ENCODE measurements at places on chromosomes 5 and 9.
A peak's percentile ranks its signal among the peaks of the same experiment; 100 is the strongest.

GRCh38 chr9:82549174-82549821 lies 513.6 kb downstream of the RASEF start:
- H3K36me3 ChIP-seq = no peaks in the 10 kb centered on the region
- H3K4me3 ChIP-seq = no peak overlapping the region
- no peaks in the 10 kb centered on the region for H3K27me3 ChIP-seq
- no peaks in the 10 kb centered on the region for H3K4me1 ChIP-seq

GRCh38 chr5:76495870-76496269 lies 92.8 kb downstream of the IQGAP2 start:
- H3K27me3 ChIP-seq = no peaks in the 10 kb centered on the region
- H3K27ac ChIP-seq = no peak overlapping the region
- no peak for DNase-seq
- peaks cover 12% of the 10 kb centered on the region for H3K36me3 ChIP-seq

DNA sequence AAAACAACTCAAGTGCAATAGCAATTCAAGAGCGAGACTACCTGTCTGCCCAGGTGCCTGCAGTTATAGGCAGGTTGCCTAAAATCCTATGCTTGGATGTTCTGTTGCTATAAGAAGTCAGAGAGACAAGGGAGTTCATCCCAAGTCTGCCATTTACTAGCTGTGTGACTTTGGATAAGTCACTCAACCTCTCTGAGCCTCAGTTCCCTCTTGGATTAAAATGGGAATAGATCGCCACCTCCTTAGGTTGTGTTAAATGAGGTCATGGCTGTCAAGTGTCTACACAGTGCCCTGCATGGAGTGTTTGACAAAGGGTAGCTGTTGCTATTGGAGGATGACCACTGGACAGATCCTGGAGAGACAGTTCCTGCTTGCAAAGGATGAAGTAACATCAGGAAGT lies 1.3 kb upstream of the ZBTB34 start:
- H3K27me3 ChIP-seq = peaks cover 29% of the 10 kb centered on the region
- peaks cover 27% of the 10 kb centered on the region for H3K4me1 ChIP-seq
- H3K36me3 ChIP-seq = no peaks in the 10 kb centered on the region
- DNase-seq = no peak

DNA sequence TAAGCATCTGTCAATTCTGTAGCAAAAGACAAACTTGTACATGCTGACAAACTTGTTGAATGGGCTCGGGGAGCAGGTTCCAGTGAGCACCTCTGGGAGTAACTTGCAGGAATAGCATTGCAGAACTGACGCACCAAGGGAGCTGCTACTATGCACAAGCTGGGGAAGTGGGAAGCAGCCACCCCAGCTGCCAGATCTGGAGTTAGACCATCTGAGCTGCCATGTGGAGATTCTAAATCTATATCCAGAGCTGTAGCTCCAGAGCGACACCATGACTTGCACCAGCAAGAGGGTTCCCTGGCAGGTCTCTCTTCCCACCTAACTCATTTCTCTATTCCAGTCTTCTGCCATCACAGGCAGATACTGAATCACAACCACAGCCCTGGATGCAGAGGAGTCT lies 346.0 kb upstream of the PANK3 start:
- no peak for DNase-seq
- no peak overlapping the region for H3K27ac ChIP-seq
- no peak overlapping the region for H3K4me3 ChIP-seq

DNA sequence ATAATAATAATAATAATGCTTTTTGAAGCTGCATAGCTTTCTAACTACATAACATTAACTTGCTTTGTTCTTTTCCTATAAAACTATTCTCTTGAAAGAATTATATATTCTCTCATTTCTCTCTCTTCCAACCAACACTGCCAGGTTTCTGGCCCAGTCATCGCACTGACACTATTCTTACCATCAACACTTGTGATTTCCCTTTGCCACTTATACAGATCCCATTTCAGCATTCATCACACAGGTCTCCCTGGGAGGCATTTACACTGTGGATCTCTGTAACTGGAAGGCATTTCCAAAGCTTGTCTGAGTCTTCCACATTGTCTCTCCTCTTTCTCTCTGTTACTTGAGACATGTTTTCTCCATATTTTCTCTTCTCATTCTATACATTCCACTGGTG lies 777.8 kb upstream of the ACO1 start:
- H3K27me3 ChIP-seq = no peaks in the 10 kb centered on the region
- H3K4me1 ChIP-seq = no peaks in the 10 kb centered on the region
- DNase-seq = no peak
- no peak overlapping the region for H3K27ac ChIP-seq
- no peaks in the 10 kb centered on the region for H3K36me3 ChIP-seq

DNA sequence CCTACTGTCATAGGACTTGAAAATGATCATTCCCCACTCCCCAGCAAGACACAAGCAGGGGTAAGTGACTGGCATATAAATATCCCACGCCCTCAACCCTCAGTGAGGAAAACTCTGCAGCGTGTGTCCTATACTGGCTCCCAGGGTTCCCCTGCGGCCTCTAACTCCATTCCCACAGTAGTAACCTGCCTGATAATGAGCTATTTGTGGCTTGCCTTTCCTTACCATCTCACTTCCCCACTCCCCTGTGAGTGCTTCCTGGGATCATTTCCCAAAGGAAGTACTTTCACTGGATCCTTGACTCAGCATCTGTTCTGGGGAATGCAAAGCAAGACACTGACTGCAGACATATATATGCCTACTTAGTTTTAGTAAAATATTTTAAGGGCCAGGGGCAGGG lies 14.3 kb downstream of the CDC14B start:
- DNase-seq = no peak
- no peak overlapping the region for H3K4me3 ChIP-seq
- H3K27me3 ChIP-seq = peaks cover 25% of the 10 kb centered on the region
- H3K4me1 ChIP-seq = peaks cover 1% of the 10 kb centered on the region
- H3K27ac ChIP-seq = no peak overlapping the region

DNA sequence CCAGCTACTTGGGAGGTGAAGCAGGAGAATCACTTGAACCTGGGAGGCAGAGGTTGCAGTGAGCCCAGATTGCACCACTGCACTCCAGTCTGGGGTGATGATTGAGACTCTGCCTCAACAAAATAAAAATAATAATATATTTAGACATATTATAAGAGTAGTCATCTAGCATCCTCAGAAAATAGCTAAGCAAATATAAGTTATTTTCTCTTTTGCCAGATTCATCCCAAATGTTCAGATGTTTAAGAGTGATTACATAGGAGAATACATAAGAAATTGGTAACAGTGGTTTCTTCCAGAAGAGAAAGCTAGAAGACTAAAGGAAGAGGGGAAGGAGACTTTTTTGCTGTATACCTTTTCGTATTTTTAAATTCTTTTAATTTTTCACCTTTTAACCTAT lies 20.0 kb downstream of the PRKAA1 start:
- H3K27ac ChIP-seq = no peak overlapping the region
- peaks cover 13% of the 10 kb centered on the region for H3K4me1 ChIP-seq
- H3K27me3 ChIP-seq = no peaks in the 10 kb centered on the region
- H3K4me3 ChIP-seq = no peak overlapping the region
- peaks cover 18% of the 10 kb centered on the region for H3K36me3 ChIP-seq

GRCh38 chr5:169721771-169722170 lies 84.7 kb downstream of the DOCK2 start:
- H3K4me1 ChIP-seq = no peaks in the 10 kb centered on the region
- H3K27ac ChIP-seq = no peak overlapping the region
- no peak for DNase-seq
- H3K36me3 ChIP-seq = peaks cover 75% of the 10 kb centered on the region
- H3K4me3 ChIP-seq = no peak overlapping the region
- H3K27me3 ChIP-seq = no peaks in the 10 kb centered on the region

GRCh38 chr9:70563431-70564204 lies 149.2 kb upstream of the KLF9 start:
- no peaks in the 10 kb centered on the region for H3K27me3 ChIP-seq
- peaks cover 1% of the 10 kb centered on the region for H3K36me3 ChIP-seq
- H3K4me1 ChIP-seq = peaks cover 48% of the 10 kb centered on the region
- peak; percentile 39 for DNase-seq

GRCh38 chr5:107232788-107233187 lies 437.9 kb downstream of the EFNA5 start:
- no peak for DNase-seq
- no peaks in the 10 kb centered on the region for H3K27me3 ChIP-seq

DNA sequence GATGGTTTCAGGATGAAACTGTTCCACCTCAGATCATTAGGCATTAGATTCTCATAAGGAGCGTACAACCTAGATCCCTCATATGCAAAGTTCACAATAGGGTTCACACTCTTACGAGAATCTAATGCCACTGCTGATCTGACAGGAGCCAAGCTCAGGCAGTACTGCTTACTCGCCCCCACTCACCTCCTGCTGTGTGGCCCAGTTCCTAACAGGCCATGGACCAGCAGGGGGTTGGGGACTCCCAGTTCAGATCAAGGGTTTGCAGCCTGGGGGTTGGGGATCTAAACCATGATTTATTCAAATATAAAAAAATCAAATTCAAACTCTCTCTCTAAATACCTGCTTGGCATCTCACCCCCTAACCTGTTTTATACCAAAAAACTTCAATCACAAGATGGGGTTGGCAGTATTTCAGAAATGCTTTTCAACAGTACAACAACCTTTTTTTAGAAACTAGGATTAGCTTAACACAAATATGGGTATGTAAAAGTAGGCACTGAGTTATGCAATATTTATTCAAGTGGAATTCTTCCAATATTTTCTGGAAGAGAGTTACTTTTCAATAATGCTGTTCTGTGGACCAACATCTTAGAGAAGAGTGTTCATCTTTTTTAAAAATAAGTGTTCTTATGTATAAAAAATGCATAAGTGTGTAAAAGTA lies 30.1 kb upstream of the SLC12A2 start:
- DNase-seq = no peak
- H3K4me3 ChIP-seq = no peak overlapping the region
- H3K27me3 ChIP-seq = no peaks in the 10 kb centered on the region
- no peak overlapping the region for H3K27ac ChIP-seq
- peaks cover 24% of the 10 kb centered on the region for H3K36me3 ChIP-seq
- H3K4me1 ChIP-seq = no peaks in the 10 kb centered on the region

GRCh38 chr9:125902214-125902613 lies 155.0 kb downstream of the PBX3 start:
- H3K27me3 ChIP-seq = no peaks in the 10 kb centered on the region
- no peak for DNase-seq
- no peak overlapping the region for H3K27ac ChIP-seq
- peaks cover 1% of the 10 kb centered on the region for H3K36me3 ChIP-seq
